ENCODE measurements at places on chromosomes 5 and 9.
A peak's percentile ranks its signal among the peaks of the same experiment; 100 is the strongest.

DNA sequence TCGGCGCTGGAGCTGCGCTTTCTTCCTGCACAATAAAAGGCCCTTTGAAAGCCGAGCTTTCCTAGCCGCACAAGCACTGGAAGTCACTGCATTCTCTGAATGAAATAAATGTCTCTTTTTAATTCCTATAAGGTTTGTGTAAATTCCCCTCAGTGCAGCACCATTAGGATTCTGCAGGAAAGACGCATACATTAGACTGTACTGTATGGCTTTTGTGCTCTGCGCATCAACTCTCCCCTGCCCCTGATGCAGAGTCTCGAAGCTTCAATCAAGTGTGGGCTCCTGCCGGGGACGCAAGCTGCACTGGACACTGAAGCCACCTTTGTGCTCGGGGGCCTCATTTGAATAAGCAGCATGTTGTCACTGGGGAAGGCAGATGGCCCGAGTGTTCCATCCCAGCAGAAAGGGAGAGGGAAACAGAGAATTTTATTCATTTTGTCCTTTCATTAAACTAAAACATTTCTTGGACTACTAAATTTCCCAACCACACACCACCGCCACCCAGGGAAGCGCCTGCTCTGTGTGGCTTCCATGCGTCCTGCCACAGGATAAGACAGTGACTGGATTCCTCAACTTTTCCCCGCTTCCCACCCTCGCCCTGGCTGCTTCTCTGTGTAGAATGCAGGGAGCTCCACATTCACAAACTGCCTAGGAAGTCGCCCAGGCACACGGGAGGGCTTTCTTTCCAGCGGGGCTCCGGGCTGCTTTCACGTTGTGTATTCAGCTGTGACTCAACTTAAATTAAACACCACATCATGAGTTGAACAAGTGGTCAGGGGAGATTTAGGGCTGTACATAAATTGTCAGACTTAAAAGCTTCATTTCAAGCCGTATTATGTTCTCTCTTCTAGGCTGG lies 635.4 kb downstream of the IRX1 start:
- no peak for DNase-seq

GRCh38 chr5:178488696-178489095 lies 101.5 kb downstream of the COL23A1 start:
- DNase-seq: no peak

- DNase-seq: no peak
Measured at GRCh38 chr5:154262342-154262741, 71.8 kb downstream of the GALNT10 start.

DNA sequence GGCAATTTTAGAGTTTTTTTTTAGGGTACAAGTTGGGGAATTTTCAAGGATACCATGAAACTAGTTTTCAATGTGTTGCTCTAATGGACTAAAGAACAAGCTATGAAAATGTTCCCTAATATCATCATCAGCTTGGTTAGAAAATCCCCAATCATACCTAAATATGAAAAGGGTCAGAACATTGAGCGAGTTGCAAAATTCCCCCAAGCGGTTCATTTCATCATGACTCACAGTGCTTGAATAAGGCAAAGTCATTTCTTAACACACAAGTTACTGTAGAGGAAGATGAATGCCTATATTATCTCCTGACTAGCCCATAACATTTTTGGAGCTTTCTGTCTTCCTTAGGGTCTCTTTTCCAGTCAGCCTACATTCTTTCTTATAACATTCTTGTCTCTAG lies 62.7 kb downstream of the ST8SIA4 start:
- peak; percentile 95 for DNase-seq

DNA sequence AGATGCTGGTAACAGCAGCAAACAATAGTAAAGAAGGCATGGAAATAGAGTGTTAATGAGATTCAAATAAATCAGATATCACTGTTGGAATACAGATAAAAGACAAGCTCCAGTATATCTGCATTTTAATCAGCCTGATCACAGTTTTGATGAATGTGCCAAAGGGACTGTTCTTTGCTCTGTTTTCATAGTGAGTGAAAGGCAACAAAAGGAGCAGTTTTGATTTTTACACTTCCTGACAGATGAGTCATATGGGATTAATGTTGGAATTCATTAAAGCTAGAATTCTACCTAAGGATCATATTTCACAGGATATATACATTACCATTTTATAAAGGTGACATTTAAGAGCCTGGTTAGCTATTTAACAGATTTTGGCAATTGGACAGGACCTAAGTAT lies 743.3 kb upstream of the PTPRD start:
- no peak for DNase-seq

DNA sequence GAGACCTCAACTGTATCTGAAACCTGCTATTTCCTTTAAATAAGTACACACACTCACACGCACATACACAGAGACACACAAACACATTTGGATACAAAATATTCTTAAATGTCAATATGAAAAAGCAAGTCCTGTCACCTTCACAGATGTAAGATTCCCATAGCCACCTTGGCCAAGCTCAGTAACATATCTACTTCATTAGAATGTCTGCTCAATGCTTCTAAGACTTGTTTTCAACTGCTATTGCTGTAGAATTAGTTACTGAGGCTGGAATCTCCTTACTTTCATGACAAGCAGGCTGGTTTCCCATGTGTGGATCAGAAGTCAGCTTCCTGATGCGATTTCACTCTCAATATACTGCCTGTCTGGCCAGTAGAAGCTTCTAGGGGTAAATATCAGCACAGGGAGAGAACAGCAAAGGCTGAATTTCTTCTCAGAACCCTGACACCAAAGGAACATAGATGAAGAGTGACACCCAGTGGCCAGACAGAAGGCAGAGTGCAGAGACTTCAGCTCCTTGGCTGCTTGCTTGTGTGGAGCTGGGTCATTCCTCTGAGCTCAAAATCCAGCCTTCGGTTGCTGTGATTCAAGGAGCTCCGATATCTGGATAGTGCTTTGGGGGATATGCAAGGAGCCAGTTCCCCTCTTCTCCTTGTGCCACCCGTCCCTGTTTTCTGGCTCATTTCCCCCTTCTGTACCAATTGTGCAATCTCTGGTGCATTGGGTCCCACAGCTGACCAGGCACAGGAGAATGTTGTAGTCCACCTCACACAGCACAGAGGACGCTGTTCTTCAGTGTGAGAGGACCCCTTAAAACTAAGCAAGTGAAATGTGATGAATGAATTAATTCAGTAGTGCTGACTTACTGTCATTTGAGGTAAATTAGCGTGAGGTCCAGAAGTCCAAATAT lies 26.6 kb upstream of the ABLIM3 start:
- peak; percentile 23 for DNase-seq

DNA sequence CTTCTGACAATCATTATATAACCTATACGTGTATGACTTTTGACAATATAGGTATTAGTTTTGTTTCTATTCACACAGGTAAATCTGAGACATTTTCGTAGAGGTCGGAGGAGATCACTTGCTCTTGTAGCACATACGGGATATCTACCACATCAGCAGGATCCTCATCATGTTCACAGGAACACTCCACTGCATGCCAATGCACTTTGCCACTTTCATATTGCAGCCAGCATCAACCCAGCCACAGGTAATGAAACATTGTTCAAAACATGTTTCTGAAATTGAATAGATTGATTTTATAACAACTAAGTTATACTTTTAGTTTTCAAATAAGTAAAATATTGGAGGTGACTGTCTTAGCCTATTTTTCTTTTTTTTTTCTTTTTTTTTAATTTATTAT lies 50.0 kb downstream of the DMXL1 start:
- no peak for DNase-seq

GRCh38 chr5:106690585-106690984 lies 980.2 kb downstream of the EFNA5 start:
- no peak for DNase-seq

DNA sequence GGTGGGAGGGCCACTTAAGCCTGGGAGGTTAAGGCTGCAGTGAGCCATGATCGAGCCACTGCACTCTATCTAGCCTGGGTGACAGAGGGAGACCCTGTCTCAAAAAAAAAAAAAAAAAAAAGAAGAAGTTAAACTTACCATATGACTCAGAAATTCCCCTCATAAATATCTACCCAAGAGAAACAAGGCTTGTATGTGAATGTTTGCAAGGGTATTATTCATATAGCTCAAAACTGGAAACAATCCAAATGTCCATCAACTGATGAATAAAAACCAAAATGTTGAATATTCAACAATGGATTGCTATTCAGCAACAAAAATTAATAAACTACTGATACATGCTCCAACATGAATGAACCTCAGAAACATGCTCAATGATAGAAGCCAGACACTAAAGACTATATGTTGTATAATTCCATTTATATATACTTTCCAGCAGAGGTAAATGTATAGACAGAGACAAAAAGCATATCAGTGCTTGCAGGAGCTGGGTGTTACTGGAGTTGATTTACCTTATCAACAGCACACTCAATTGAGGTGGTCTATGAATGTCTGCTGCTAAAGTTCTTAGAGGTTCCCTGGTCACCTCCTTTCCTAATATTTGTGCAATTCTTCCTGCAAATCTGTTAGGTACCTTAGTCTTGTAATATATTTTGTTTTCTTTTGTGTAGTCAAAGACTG lies 5.3 kb upstream of the SREK1 start:
- no peak for DNase-seq

DNA sequence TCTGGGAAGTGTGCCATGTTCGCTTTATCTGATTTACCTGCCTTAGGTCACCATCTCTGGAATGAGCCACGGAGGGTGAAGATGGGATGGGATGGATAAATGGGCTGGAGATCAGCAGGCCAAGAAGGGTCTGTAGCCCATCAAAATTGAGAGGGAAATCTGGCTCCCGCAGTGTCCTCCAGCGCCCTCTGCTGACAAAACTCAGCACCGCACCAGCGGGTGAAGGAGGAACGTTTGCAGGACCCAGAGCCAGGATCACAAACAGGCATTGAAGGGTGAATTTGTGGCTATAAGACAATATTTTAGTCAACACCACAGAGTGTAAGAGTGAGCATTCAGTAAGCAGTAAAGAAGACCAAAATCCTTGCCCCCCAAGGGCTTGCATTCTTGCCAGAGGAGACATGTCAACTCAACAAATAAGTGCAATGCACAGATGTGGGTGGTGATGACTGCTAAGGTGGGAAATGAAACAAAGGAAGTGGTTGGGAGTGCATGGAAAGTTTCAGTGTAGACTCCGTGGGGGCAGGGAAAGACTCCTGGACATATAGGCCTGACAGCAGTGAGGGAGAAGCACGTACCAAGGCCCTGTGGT lies 124.4 kb downstream of the TENT4A start:
- peak; percentile 4 for DNase-seq

- no peak for DNase-seq
Measured at GRCh38 chr9:107447834-107448233, 41.7 kb downstream of the KLF4 start.

GRCh38 chr9:16870596-16871335 lies at the start of gene BNC2:
TSS of gene BNC2 (minus strand) at chr9:16870670. CDS start at chr9:16870648, 22 bp downstream.
- DNase-seq: peak; percentile 26

- no peak for DNase-seq
Measured at GRCh38 chr5:97559827-97560598, 377.0 kb upstream of the RIOK2 start.

DNA sequence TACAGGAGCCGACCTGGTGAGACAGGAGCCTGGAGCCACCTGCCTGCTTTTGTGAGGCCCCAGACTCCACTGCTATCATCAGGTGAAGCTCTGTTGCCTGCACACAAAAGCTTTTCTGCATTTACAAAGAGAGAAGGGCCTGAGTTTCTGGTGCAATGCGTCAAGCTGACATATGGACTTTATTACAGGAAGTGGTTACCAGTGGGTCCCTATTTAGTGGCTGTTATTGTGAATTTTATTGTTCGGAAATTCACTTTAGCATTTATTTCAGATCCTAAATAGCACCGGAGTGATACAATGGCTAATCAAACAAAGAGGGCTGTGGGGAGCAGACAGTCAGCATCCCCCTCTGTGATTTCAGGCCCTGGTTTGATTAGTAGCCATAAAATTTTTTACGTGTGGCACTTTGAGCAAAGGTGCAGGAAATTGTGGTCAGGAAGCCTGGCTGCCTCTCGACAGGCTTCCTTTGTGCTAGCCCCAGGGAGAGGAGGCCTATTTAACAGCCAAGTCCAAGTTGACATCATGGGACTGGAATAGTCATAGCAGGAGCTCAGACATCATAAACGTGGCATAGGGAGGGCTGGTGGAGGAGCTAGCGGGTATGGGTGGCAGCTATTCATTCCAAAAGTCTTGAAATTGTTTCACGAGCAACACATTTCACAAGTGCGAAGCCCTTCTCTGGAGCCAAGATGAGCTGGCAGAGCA lies 8.4 kb downstream of the TGFBI start:
- DNase-seq: peak; percentile 40

DNA sequence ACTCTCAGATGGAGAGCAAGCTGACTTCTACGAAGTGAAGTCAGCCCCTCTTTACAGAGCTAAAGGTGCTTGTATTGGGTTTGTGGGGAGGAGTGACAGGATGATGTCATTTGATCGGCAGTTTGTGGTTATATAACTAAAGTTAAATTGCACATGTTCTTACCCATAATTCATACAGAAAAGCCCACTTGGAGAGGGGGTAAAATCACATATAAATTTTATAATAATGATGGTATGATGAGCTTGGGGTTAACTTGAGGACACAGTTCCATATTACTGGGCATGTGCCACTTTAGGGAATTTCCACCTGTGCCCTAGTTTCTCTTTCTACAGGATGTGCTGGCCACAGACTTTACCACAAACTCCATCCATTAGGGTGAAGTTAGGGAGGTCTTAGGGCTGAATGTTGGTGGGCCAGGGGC lies 1178.6 kb upstream of the CDH9 start:
- DNase-seq: no peak

DNA sequence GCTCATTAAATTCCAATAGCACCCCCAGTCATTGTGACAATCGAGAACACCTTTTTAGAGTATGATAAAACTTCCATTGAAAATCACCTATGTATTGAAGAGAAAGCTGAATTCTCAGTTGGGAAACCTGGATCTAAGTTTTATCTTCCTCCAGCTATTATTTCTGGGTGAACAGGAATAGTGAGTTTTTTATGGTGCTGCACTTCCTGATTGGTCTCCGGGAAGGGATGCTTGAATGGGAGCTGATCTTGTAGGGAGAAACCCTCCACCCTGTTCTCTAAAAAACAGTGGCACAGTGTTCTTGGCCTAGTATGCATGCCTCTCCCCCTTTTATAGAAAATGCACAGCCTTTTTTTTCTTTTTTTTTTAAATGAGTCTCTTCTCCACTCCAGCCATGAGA lies 112.2 kb downstream of the ACTBL2 start:
- no peak for DNase-seq

- DNase-seq: no peak
Measured at GRCh38 chr9:136695435-136695895, 8.2 kb upstream of the AGPAT2 start.

DNA sequence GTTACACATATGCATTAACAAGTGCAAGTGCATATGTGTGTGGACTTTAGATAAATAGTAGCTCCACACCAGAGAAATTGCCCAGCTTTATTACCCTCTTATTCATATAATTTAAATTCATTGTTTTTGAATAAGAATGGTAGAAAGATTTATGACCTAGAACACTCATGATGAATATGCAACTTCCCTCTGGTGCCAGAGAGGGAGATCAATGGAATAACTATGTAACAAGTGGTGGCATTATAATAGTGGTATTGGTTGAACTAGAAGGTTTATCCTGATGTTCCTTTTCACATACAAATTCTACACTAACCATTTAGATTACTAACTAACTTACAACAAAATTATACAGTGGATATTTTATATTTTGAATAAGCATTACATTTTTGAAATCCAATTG lies 607.4 kb downstream of the CDH12 start:
- no peak for DNase-seq

GRCh38 chr5:86981898-86982297 lies 285.8 kb upstream of the RASA1 start:
- DNase-seq: peak; percentile 44

Data from CD14-positive monocyte (primary cell).